ENCODE measurements at places on chromosomes 12 and 14.
A peak's percentile ranks its signal among the peaks of the same experiment; 100 is the strongest.

DNA sequence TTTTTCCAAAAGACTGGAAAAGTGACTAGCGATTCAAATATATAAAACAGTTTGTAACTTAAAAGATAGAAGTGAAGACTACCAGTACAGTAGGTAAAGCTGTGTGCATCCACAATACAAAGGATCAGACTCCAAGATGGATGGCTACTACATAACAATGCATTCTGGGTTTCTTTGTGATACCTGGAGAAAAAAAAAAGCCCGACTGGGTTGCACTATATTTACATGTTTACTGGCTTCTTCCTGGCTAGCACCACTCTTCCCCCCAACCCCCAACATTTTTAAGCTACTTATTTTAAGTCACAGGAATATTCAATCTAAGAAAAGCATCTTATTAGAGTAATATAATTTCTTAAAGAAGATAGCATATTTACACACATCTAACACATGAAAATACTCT lies 61.1 kb upstream of the SINHCAF start:
- DNase-seq, result no peak

GRCh38 chr14:65482757-65483438 lies 70.4 kb downstream of the FUT8 start:
- no peak for DNase-seq

DNA sequence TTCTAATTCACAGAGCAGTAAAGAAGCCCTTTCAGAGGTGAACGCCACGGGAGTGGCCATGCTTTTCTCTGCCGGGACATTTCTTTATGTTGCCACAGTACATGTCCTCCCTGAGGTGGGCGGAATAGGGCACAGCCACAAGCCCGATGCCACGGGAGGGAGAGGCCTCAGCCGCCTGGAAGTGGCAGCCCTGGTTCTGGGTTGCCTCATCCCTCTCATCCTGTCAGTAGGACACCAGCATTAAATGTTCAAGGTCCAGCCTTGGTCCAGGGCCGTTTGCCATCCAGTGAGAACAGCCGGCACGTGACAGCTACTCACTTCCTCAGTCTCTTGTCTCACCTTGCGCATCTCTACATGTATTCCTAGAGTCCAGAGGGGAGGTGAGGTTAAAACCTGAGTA lies 26.2 kb upstream of the PLEKHD1 start:
- no peak for DNase-seq

GRCh38 chr12:56158926-56159461 lies 835 bp downstream of the MYL6 start:
- DNase-seq, result peak; percentile 69

DNA sequence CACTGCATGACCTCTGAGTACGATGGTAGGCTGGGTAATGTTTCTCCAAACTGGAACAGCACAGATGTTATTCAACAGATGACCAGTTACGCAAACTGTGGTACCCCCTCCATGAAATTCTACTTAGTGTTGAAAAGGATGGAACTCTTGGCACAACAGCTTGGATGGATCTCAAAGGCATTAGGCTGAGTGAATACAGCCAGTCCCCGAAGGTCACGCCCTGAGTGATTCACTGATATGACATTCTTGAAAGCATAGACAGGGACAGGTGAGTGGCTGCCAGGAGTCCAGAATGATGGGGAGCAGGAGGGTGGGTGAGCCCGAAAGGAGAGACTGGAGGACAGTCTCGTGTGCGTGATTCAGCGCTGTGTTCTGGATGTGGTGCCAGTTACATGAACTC lies 187.5 kb upstream of the TMEM132C start:
- no peak for DNase-seq

DNA sequence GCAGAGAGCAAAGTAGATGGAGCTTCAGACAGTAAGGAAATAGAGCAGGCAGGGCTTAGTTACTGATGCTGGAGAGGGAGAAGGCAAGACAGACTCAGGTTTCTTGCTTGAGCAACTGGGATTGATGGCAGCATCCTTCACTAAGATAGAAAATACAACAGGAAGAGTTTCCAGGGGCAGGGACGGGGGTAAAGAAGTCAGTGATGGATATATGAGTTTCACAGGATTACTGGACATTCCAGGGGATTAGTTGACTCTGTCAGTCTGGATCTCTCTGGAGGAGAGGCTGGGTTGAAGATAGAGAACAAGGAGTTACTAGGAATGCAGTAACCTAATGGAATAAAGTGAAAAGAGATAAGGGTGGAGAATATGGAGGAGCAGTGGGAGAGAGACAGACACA lies 74.5 kb upstream of the ATF1 start:
- no peak for DNase-seq

GRCh38 chr14:28761438-28762291 lies 4.9 kb upstream of the FOXG1 start:
- DNase-seq, result no peak

DNA sequence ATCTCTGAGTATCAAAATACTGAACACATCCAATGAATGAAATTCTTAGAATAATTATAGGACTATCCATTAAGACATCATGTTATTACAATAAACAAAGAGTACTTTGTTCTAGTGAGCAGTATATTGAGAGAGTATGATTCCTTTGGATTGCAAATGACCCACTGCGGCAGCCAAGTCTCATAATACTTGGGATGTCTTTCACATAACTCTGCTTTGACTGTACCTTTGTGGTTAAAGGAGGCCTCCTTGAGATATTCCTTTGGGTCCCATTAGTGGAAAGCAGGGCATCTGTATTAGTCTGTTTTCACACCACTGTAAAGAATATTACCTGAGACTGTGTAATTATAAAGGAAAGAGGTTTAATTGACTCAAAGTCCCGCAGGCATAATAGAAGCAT lies 593.8 kb downstream of the TRHDE start:
- DNase-seq, result no peak

DNA sequence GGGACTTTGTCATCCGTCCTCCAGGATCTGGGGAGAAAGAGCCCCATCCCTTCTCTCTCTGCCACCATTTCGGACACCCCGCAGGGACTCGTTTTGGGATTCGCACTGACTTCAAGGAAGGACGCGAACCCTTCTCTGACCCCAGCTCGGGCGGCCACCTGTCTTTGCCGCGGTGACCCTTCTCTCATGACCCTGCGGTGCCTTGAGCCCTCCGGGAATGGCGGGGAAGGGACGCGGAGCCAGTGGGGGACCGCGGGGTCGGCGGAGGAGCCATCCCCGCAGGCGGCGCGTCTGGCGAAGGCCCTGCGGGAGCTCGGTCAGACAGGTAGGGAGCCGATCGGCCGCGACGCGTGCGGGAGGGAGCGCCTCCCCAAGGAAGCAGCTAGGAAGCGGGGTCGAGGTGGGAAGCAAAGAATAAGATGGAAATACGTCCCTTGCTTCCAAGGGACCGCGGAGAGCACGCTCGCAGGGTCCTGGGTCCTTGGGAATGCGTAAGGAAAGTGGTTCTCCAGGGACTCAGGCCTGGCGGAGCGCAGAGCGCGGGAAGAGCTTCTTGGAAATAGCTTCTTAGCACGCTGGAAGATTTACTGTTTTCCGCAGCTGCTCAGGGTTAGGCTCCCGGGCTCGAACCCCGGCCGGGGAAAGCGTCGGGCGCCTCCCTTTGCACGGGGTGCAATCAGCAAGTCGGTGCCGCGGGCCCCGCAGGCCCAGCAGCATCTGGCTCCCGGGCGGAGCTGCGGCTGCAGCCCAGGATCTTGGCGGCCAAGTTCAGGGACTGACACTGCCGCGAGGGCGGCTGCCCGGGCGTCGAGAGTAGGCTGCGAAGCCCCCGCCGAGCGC lies 457 bp downstream of the SOCS2 start:
- DNase-seq, result no peak

All from thoracic aorta (tissue), 2 donors.